ENCODE measurements at places on chromosomes 11 and 22.

GRCh38 chr11:114057147-114057546, 2.4 kb upstream of the ZBTB16 start:
- DNase-seq: no peak

DNA sequence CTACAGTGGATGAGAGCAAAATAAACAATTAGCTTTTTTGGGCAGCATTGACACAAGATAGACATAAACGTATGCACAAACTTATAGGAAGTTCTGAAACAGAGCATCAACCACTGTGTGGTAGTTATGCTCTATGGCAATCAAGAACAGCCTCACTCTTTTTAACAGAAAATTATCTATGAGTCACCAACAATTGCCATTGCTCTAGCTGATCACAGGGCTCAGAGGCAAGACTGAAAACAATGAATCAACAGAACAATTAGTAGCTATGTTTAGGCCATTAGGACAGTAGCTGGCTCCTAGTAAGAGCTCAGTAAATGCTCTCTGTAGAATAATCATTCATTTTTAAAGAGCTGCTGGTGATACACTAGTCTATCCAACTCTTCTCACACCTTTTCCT, 34.9 kb upstream of the PICALM start:
- DNase-seq: no peak

DNA sequence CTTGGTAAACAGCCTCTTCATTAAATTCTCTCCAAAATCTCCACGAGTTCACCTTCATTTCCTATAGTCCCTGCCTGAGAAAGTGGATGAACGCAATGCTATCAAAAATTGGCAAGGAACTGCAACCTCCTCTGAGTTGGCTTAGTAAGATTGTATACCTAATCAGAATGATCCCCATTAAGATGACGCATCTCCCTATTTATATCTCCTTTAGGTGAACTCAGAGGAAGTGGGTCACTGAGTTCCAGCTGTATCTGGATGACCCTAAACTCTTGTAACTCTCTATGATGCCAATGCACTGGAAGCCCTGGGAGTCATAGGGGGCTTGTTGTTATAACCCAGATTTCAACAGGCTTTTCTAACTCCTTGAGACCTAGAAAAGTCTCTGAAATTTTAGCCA, 48.2 kb downstream of the OR10A6 start:
- no peak for DNase-seq

DNA sequence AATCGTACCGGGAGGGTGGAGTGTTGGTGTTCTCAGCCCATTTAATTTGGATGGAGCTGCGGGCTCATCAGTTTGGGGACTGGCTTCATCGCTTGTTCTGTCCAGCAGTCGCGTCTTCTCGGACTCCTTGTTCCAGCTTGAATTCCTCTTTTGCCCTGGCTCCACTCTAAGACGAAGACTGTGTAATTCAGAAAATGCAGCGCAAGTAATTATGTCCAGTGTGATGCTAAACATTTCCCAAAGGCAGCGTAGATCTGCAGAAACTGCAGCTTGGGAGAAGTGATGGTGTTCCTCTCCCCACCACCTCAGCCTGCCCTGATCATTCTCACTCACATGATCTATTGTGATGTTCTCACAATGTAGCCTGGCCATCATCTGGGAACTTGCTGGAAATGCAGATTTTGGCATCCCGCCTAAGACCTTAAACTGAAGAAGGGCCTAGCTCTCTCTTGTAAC, 666 bp downstream of the SLC25A18 start:
- no peak for DNase-seq

GRCh38 chr11:103862094-103862801, 174.2 kb upstream of the DDI1 start:
- DNase-seq: no peak

DNA sequence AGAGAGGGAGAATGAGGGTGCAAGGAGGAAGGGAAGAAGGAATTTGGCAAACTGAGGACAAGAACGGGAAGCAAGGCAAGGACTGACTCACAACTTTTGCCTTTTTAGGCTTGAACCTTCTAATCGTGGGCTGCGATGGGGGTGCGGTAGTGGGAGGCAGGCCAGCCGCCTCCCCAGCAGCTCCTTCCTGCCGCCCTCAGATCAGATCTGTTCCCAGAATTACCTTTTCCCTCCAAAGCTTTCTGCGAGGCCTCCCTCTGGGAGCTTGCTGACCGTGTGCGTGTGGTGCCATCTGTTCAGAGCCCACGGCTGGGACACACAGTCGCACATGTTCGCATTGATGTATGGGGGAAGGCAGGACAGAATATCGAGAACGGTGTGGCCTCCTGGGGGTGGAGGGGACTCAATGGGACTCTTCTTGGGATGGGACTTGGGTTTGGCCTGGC, 86.9 kb upstream of the PARVA start:
- DNase-seq: no peak

DNA sequence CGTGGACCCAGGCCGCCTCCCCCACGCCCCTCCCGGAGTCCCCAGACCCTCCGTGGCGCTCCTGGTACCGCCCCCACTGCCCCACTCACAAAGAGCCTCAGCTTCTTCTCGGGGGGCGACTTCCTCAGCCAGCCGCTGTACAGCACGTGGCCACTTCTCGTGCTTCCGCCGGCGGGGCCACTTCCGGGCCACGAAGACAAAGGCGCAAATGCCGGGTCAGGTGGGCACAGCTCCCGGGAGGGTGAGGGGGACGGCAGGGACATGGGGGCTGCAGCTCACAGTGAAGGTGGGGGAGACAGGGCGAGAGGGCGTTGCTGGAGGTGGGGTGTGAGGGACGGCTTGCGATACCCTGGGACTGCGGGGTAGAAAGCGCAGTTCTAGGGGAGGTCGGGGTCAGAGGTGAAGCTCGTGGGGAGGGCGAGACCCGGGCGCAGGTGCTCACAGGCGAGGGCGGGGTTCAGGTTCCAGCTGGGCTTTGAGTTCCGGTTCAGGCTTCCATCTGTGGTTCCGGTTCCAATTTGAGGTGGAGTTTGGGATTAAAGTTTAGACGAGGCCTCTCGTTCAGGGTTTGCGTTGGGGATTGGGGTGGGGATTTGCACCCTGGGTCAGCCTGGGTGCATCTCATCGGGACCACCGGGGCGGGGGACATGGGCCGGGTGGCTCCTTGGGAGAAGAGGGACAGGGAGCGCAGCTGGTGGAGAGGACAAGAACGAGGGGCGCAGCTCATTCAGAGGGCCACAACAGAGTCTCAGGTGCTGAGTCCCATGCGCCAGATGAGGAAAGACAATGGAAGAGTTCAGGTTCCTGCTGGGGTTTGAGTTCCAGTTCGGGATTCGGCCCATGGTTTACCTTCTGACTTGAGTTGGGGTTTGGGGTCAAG, at the start of gene GAB4:
GAB4 (minus strand) TSS at position 371 of the 880 bp plus-strand sequence; CDS start at position 263, 108 bp downstream.
- no peak for DNase-seq

- DNase-seq: no peak
These were observed 14.4 kb downstream of the OVCH2 start for GRCh38 chr11:7691759-7692350.

DNA sequence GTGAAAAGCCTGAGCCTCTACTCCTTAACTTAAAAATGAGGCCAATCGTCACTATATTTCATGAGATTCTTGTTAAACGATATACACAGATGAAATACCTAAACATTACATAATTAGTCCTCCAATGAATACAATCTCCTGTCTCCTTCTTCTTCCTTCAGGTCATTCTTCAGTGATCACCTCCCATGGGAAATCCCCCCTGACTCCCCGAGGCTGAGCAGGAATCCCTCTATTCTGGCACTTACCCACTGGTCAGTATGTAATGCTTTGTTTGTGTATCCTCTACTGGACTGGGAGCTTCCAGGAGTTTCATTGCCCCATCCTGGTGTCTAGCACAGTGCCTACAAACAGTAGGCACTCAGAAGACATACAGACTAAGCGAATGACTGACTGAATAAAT, 52.3 kb downstream of the RAB38 start:
- DNase-seq: no peak

DNA sequence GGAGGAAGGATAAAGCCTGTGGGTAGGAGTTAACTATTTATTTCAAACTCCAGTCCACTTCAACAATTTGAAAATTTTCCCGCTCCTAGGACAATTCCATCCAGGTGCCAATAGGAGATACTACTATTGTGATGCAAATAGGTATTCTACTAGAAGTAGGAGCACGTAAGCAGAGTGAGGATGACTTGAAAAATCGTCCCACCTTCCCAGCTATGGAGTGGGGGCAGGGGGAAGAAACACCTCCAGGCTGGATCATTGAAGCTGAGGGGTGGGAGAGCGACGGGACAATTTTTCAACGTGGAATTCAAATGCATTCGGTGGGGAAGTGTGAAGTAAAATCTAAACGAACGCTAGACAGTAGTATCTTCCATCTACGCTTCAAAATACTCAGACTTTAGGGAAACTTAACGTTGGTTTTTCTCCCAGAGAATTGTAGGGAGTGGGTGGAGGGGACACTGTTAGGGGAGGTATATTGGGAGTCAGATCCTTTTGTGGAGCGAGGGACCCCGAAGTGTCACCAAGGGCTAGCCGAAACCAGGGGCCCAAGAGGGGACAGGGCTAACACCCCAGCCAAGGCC, 523 bp upstream of the ARHGAP42 start:
- DNase-seq: no peak

- peak; percentile 84 for DNase-seq
These were observed at the start of gene CDON for GRCh38 chr11:126062679-126063506. Gene CDON, minus strand, starts transcription at chr11:126062866. Its CDS starts 39,390 bp downstream, at chr11:126023476.

DNA sequence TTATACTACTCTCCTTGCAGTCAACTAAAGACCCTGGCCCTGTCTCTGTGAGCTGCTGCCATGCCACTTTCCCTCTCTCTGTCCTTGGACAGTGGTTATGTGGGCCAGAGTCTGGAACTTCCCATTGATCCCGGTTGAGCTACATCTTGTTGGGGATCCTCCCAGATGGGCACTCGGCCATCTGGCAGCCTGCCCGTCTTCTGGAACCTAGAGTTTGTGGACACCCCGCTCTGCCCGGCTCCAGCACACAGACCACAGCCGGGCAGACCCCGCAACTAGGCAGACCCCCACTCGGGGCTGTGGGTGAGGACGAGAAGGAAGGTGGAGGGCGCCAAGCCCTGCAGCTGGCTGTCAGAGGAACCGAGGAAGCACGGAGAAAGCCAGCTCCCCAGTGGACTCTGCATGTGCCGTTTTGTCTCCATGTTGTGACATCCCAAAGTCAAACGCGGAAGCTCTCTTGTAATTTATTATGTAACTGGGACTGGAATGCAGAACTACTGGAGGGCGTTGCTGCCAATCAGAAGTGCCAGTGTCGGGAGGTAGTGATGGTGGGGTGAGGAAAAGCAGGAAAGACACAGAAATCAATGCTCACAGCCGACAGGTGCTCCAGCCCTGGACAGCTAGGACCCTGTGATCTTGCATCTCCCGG, 207.7 kb downstream of the CEP164 start:
- no peak for DNase-seq

GRCh38 chr11:88312628-88313027, 24.9 kb downstream of the CTSC start:
- DNase-seq: no peak

DNA sequence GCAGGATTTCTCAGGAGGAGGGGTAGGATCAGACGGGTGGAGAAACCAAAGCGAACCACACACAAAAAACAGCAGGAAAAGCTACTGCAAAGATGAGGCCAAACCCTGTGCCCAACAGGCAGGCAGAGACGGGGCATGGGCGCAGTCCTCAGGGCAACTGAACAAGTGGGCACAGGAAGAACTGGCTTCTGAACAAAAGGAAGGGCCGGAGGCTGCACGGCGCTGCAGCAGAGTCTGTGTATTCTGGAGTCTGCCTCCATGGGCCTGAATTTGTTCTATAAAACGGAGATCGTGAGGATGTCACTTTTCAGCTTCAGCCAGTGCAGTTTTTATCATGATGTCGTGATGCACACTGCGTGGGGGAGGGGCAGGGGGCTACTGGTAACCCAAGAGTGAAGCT, 1026.0 kb downstream of the TBC1D22A start:
- no peak for DNase-seq

DNA sequence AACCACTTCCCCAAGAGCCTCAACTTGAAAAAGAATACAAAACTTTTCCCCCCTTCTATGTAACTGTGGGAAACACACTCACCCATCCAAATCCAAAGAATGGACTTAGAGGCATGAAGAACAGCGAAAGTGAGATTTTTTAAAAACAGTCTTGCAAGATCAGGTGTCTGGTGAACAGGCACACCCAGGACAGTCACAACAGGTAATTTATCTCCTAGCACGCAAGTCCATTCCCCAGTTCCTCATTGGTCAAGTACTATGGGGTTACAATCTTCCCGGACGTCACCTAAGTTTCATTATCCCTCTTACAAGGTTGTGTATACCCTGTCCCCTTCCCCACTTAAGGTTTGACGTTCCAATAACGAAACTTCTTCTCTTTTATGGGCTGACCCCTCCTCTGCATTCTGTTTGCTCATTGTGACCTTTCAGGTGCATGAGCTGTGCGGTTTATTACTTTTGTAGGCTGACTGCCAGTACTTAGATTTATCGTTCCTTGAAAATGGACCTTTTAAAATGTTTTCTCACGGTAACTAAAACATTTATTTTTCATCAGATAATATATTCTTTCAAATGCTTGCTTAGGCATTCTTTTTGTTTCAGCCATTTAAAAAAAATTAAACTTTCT, 1401.9 kb downstream of the FAM181B start:
- no peak for DNase-seq

- DNase-seq: peak; percentile 55
These were observed 63.4 kb downstream of the FLI1 start for GRCh38 chr11:128757235-128757711.

GRCh38 chr22:19905347-19906276, 36.0 kb upstream of the COMT start:
- DNase-seq: no peak

DNA sequence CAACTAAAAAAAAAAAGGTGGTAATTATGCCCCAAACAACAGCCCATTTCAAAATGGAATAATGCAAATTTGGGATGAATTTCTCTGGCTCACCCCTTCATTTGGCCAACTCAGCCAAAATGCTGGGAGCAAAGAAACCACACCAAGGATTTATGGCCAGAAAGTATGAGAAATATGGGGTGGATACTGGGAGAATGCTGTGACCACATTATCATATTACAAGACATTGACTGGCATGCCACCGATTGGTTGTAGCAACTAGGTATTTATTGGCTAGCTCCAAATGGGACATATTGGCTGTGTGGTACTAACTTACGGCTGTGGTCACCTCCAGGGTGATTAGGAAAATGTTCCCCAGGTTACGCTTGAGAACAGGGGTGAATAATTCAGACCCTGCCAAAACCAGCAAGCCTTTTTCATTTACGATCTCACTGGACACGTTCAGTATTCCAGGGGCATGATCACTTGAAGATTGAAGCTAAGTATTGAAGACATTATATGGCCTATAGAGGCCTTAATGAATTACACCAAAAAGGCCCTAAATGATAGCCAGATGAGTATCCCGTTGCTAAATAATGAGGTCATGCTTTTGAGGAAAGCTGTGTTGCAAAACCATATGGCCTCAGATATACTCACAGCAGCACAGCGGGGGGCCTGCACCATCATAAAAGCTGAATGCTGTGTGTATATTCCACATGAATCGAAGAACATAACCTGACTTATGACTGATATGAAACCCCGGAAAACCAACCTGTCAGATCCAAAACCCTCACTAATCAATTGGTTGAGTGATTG, 3.8 kb upstream of the FDX1 start:
- no peak for DNase-seq

- no peak for DNase-seq
These were observed 88.7 kb upstream of the DRD2 start for GRCh38 chr11:113563766-113564526.

- DNase-seq: no peak
These were observed 67.1 kb downstream of the GGTLC2 start for GRCh38 chr22:22711532-22711913.

GRCh38 chr11:60566776-60567175, 51.6 kb downstream of the MS4A13 start:
- DNase-seq: no peak

GRCh38 chr11:117442869-117443239, 115.2 kb downstream of the CEP164 start:
- no peak for DNase-seq

GRCh38 chr11:114070464-114071139, 11.1 kb downstream of the ZBTB16 start:
- no peak for DNase-seq
